ENCODE measurements at places on chromosomes 3 and 15. TPM values are rescaled to one million over a fixed set of nuclear protein-coding genes. Genes with fewer than 3 reads are reported as not detected.

GRCh38 chr3:82001276-82001923, 240.0 kb upstream of the GBE1 start:
- DNase-seq: no peak

GRCh38 chr15:96367311-96368200, 37.1 kb downstream of the NR2F2 start:
- no peak for DNase-seq

DNA sequence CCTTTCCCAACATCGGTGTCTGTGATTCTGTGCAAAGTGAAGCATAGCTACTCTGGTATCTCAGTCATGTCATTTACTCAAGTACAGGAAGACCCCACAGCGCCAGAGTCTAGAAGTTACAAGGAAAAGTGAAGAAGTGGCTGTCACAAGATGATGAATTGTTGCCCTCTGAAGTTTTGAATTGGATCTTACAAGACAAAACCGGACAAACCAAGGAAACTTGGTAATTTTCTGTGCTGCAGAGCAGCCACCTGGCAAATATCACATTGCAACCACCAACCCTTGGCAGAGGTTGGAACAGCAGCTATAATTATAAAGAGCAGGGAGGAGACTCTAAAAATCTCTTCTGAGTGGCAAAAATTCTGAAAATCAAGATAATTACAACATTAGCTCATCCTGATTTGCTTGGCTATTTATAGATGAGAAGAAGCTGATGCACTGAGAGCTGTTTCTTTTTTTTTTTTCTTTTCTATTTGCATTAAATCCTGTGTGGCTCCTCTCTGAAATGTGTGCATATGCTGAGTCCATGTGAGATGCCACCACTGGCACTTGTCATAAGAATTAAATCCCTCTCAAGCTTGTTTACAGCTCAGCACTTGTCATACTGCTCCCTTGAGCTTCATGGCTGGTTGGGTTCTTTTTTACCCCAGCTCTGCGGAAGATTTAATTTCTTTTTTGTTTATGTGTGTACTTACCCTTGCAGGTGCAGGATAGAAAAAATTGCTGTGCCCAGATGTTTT, 68.0 kb upstream of the MNS1 start:
- no peak for DNase-seq

DNA sequence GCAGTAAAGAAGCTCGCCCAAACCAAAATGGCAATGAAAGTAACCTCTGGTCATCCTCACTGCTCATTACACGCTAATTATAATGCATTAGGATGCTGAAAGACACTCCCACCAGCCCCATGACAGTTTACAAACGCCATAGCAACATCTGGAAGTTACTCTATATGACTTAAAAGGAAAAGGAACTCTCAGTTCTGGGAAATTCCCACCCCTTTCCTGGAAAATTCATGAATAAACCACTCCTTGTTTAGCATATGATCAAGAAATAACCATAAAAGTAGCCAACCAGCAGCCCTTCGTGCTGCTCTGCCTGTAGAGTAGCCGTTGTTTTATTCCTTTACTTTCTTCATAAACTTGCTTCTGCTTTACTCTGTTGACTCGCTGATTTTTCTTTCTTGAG, 164.6 kb downstream of the SMAD6 start:
- DNase-seq: no peak

GRCh38 chr3:184237807-184238206, 8.4 kb downstream of the VWA5B2 start:
- DNase-seq: no peak

The LYZL4 gene
- not detected for total RNA-seq

The GASK1A gene
- 20.5 TPM for total RNA-seq

The GOLGA8T gene
- total RNA-seq: not detected

The MME gene
- 114 TPM for total RNA-seq

Measured in breast epithelium (tissue), 4 donors.